Stimulated activated CD8-positive, alpha-beta memory T cell treated with anti-CD3 and anti-CD28 coated beads, Interleukin-4, amount 100 ng/mL, for 4 hours (primary cell): ENCODE measurements at places on chromosomes 11 and 22.

DNA sequence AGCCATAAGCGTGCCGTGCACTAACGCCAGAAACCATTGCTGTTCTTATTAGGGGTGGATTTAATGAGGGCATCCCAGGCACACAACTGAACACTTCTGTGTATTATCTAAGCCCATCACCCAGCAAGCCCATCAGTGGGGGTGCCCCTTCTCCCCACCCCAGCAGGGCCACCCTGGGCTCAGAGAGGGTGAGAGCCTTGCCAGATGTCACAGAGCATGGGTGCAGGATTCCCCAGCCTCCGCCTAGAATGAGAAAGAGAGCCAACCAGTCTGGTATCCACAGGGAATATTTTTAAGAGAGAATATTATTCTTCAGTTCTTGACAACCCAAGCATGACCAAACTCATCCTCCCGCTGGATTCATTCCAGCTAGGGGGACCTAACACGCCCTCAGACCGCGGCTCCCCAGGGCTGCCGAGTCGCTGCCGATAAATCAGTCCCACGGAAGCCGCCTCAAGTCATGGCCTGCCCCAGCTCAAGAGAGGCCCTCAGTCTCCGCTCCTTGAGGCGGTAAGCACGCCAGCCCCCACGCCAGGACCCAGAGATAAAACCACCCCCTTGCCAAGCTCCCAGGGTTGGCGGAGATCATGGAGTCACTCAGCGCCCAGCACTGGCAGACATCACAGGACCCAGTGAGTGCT, 47.2 kb downstream of the MN1 start:
- DNase-seq: no peak

DNA sequence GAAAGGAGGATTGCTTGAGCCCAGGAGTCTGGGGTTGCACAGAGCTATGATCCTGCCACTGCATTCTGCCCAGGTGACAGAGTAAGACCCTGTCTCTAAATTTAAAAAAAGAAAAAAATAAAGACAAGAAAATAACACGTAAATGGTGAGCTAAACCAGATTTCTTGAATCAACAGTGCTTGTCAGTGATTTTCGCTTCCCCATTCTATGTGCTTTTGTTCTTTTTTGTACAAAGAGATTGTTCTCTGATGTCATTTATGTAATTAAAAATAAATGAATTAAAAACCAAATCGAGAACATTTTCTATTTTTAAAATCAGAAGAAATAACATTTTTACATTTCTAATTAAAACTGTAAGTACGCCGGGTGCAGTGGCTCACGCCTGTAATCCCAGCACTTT, 19.8 kb upstream of the SLC29A2 start:
- DNase-seq: no peak

DNA sequence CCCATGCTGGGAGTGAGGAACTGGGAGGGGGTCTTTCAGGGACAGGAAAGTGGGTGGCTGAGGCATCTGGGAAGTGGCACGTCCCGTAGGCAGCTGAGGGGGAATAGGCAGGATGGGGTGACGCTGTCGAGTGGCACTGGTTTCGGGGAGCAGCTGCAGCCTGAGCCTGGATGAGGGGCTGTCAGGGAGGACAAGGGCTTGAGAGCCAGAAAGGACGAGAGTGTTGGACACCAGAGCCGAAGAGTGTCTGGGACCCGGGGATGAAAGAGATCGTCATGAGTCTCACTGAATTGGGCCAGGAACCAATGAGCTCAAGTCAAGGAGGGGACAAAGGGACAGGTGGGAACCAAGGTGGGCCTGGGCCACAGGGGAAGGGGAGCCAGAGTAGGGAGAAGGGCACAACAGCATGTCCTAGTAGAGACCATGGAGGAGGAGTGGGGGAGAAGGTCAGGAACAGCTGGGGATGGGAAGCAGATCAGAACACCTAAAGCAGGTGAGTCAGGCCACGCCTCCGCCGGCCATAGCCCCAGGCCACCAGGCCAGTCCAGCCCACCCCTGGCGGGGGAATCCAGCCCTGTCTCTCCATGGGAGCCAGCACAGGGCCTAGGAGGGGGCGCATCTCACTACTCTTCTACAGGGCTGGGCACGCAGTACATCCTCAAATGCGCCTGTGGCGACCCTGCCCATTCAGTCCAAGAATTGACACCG, 4.2 kb downstream of the RAB3IL1 start:
- DNase-seq: no peak

GRCh38 chr11:63564056-63564774, 1.0 kb upstream of the PLAAT2 start:
- DNase-seq: no peak

DNA sequence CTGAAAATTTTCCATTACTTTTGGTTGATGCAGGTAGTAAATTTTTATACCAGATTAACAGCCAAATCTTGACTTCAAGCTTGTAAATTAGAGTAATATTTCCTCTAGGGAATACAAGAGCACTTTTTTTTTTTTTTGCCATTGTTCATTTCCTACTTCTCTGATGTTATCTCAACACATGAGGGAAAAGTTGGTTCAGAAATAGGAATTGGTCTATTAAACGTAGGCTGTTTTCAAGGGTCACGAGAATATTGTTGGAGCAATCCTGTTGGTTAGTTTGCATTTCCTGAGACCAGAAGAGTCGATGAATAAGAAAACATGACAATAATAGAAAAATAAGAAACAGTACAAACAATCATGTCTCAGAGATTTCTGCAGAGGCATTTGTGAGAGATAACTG, 453.9 kb upstream of the CCDC179 start:
- DNase-seq: no peak

DNA sequence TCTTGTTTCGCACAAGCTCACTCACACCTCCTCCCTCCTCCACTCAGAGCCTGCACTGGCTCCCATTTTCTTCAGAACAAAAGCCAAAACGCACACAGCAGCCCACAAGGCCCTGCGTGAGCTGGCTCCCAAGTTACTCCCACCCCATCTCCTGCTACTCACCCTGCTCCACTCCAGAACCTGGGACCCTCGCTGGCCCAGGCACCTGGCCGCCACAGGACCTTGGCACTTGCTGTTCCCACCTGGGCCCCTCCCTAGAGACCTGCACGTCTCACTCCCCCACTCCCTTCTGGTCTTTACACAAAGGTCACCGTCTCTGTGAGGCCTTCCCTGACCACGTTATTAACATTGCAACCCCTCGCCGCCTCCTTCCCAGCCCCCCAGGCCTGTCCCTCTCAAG, 945 bp upstream of the MFNG start:
- DNase-seq: no peak
